Stimulated activated CD4-positive, alpha-beta T cell treated with anti-CD3 and anti-CD28 coated beads, TNF-alpha, amount 100 ng/mL, for 1 hour (primary cell): ENCODE measurements at places on chromosomes 13 and 19.

DNA sequence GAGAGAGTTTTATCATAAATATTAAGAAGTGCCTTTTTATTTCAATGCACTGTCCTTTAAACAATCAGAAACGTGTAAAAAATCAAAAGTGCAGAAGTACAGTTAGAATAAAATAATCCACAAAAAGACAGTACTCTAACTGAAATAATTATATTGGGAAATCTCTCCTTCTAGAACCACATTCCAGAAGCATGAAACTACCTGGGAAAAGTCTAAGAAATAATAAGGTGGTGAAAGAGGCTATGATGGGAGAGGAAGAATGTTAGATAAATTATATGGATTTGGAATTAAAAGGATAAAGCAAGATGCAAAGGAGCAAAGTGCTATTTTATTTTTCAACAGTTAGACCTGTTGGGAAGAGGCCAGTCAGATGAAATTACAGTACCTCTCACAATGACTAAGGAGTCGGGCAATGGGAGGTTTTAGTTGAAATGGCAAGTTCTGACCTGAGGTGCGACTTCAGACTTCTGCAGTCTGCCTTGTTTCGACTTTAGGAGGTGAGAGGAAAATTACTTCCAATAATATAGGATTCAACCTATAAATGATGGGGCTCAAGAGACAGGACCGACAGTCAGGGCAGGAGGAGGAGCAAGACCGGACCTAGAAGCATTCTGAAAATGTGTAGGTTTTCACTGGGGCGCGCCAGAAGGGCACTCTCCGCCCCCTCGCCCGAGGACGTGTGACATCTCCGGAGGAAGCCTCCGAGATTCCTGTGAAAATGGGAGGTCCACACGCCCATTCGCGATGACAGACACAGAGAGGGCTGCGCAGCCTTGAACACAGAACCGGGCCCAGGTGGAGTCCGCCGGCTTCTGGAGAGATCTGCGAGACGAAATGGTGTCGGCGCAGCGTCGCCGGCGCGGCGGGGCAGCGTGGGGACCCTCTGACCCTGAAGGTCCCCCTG lies 717 bp downstream of the SPRYD7 start:
- DNase-seq = peak; percentile 0

DNA sequence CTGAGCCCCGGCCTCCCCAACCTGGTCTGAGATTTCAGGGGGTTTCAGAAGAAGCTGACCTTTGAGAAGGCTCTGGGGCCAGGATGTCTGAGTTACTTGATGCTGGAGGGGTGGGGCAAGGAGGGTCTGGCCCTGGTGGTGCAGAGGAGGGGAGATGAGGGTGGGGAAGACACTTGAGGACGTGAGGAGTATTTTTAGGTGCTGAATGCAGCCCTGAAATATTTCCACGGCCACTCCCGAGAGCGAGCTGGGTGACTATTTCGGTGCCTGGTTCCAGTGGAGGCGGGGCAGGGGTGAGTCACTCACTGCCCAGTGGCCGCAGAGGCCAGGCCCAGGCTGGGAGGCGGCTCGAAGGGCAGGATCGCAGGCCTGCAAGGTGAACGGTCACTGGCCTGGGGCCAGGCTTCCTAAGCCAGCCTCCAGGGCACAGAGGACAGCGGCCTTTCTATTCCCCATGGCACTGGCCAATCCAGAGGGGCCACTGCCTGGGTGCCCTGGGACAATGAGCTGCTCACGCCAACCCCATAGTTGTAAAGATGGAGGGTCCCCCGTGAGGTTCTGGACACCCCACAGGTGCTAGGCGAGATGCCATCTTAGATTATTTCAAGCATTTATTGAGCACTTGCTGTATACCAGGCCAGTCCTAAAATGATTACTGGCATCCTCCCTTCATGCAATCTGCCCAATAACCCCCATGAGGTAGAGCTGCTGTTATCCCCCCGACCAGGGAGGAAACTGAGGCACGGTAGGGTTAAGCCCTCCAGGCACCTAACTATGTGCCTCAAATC lies 19.7 kb upstream of the JUND start:
- no peak for DNase-seq

DNA sequence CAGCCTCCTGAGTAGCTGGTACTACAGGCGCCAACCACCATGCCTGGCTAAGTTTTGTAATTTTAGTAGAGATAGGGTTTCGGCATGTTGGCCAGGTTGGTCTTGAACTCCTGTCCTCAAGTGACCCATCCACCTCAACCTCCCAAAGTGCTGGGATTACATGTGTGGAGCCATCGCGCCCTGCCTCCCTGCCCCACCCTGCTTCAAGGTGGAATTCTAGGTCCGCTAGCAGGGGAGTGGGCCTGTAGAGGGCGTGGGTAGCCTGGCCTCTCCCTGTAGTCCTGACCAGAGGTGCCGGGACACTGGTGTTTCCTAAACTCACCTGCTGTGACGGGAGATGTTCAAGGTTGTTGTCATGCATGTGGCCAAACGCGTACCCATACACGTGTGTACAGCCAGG lies 398 bp downstream of the SLC25A41 start:
- no peak for DNase-seq

DNA sequence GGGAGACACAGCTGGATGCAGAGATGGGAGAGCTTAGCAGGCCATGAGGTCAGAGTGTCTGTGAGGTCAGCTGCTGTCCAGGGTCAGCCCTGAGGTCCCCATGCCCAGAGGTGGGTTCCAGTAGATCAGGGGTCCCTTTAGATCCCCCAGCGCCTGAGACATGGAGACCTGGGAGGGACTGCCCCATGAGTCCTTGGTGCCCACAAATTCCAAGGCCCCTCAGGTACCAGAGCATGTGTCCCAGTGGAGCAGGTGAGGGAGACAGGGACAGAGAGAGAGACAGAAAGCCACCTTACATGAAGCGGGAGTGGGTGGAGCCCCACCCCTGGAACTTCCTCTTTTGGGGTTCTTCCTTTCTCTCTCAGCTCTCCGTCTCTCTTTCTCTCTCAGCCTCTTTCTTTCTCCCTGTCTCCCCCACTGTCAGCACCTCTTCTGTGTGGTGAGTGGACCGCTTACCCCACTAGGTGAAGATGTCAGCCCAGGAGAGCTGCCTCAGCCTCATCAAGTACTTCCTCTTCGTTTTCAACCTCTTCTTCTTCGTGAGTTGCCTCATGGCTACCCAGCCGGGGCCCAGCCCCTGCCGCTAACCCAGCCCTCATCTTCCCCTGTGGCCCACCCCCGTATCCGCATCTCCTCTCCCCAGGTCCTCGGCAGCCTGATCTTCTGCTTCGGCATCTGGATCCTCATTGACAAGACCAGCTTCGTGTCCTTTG lies at the start of gene CD37:
Gene CD37, plus strand, starts transcription at position 336 of the 713 bp plus-strand sequence. Its CDS starts 135 bp downstream, at position 471.
- no peak for DNase-seq

GRCh38 chr13:110665491-110666254 lies 40.2 kb downstream of the CARS2 start:
- no peak for DNase-seq

- no peak for DNase-seq
Observed at GRCh38 chr13:48775804-48776203, 122.1 kb downstream of the CYSLTR2 start.

GRCh38 chr19:47826800-47827199 lies 5.1 kb downstream of the CRX start:
- DNase-seq = no peak

- no peak for DNase-seq
Observed at GRCh38 chr19:13841962-13842290, 35.0 kb upstream of the NANOS3 start.

DNA sequence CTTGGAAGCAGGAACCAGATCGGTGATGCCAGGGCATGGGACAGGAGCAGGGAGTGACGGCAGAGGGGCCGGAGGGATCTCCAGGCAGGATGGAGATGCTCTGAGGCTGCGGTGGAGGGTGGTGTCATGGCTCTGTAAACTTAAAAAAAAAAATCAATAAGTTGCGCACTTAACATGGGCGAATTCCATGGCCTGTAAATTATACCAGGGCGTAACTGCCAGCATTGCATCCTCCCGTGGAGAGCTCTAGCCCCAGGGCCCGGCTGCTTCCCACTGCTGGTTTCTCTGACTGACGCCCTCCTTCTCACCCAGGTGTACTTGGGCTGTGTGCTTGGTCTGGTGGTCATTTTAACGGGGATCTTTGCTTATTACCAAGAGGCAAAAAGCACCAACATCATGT lies 8.7 kb downstream of the ATP12A start:
- no peak for DNase-seq

DNA sequence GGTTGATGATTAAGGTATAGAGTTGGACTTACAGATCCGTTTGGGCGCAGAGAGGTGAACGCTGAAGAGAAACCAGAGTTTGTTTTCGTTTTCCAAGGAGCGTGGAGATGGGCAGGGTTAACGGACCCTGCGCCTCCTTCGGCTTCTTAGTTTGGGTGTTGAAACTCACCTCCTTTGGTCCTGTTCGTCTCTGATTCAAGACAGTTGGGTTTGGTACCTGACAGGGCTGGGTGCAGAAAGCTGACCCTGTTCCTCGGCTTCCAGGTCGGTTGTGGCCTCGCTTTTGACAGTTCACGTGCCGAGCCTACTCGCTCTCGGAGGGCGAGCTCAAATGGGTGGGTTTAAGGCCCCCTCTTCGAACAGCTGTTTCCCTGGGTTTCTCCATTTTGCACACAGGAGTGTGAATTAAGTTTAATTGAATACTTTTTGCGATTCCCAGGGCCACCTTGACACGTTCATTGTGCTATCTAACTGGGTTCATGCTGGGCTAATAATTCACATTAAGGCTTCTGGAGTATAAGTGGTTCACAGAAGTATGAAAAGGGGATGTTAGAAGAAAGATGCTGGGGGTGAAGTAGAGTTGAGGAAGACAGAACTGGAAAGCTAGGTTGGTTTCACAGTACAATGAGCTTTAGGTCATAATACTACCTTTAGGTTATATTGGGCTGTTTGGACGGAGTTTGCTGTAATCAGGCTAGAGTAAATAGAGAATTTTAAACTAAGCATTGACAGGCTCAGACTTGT lies 638 bp downstream of the USPL1 start:
- DNase-seq = no peak

GRCh38 chr13:112376050-112376681 lies at the start of gene SPACA7:
SPACA7 (plus strand) TSS chr13:112376355; CDS start chr13:112376386, 31 bp downstream.
- DNase-seq = no peak

DNA sequence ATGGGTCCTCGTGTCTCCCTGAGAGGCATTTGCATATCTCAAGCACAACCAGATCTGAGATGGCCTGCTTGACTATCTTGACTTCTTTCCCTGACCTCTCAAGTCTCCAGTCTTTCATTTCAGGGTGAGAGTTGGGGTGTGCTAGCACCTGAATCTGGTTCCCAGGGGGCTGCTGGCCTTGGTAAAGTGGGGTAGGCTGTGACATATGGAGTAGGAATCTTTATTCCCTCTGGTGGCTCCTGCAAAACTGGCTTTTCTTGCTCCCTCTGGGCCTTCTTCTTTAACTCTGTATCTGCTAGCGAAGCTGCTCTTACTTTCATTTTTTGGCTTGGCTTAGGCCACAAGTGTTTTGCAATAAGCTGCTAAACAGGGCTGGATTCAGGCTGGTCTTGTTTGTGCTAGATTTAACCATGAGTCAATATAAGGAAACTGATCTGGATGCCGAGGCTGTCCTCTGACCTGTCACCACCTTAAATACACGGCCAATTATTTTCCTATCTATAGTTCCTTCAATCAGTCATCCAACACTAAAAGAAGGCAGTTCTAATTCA lies 42.3 kb downstream of the ZNF493 start:
- no peak for DNase-seq

DNA sequence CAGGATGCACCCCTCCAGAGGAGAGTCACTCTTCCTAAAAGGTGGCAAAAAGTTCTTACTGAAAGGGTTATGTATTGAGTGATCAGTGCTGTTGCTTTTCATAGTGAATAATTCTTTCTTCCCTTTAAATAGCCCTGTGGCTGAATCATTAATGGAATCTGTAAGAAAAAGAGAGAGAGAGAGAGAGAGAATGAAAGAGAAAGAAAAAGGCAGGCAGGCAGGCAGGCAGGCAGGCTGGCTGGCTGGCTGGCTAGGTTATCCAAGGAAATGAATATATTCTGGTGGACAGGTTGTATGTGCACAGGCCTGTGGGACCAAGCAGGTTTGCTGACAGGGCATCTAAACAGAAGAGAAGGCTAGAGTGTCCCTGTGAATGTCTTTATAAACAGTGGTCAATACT lies 100.5 kb downstream of the DLEU7 start:
- no peak for DNase-seq

- peak; percentile 91 for DNase-seq
Observed at GRCh38 chr19:8592231-8593009, 15.2 kb upstream of the MYO1F start.

DNA sequence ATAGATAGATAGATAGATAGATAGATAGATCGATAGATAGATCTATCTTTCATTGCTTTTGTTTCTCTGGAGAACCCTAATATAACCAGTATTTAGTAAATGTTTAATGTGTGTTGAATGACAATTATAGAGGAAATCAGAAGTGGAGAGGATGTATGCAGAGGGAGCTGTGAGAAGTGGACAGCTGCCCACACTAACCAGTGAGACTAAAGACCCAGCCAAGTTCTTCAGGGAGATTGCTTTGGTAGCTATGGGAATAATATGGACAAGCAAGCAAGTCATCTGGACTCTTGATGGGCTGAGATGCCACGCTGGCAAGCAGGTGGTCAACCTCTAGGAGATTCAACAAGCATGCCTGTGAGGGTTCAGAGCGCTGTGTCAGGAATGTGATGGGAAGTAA lies 14.9 kb upstream of the INTS6 start:
- no peak for DNase-seq

DNA sequence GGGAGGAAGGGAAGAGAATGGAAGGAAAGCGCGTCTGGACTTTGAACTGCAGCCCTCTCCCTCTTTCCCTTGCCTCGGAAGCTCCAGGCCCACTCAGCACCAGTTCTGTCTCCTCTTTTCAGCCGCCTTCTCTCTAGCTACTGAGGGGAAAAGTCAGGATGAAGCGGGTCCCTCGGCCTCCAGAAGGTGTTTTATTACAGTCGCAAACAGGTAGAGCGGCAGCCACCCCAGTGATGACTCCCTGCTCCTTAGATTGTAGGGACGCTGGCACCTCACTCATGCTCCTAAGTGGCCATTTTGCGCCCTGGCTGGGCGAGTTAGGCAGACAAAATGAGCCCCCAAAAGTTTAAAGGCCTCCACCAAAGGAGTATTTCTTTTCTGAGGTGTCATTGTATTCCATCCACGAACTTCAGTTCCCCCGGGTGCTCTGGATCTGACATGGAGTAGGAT lies 954 bp upstream of the STK24 start:
- no peak for DNase-seq
